Endothelial cell (in vitro differentiated cells): ENCODE measurements at places on chromosomes 11 and 22.

- no peak overlapping the region for H3K4me3 ChIP-seq
- peaks cover 3% of the 10 kb centered on the region for H3K4me1 ChIP-seq
- DNase-seq, result peak; percentile 57
- H3K27ac ChIP-seq, result no peak overlapping the region
- no peaks in the 10 kb centered on the region for H3K27me3 ChIP-seq
- no peaks in the 10 kb centered on the region for H3K36me3 ChIP-seq
These were observed 99.1 kb downstream of the CD44 start for GRCh38 chr11:35237860-35238715.

GRCh38 chr11:47992959-47993820, 12.8 kb downstream of the PTPRJ start:
- no peaks in the 10 kb centered on the region for H3K36me3 ChIP-seq
- peaks cover 6% of the 10 kb centered on the region for H3K4me1 ChIP-seq
- no peak for DNase-seq
- H3K4me3 ChIP-seq, result no peak overlapping the region
- H3K27me3 ChIP-seq, result no peaks in the 10 kb centered on the region

DNA sequence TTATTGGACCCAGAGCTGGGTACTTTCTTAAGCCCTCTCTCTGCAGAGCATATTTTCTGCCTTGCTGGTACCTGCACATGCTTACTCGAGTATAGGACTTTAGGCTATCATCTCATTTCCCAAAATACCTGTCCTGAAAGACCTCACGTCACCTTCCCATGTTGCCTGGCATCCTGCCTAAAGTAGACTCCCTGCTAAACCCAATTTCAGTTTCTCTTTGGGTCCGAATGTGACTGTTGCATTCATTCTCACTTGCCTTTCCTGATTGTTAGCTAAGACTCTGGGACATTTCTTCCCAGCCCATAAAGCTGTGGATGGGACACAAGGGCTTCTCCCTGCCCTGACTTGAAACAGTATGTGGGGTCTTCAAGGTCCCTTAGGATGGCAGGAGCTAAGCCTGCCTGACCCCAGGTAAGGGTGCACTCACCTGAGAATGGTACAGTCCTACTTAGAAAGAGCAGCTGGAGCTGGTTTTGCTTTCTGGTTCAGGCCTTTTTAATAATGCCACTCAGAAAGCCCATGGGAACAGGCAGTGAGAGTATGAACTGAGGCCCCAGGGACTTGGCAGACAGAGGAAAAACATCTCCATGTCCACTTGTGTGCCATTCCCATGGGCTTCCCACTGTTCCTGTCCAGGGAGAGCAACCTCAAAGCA, 12.9 kb downstream of the OR51E2 start:
- H3K36me3 ChIP-seq, result no peaks in the 10 kb centered on the region
- no peak for DNase-seq
- H3K27ac ChIP-seq, result no peak overlapping the region
- H3K4me1 ChIP-seq, result no peaks in the 10 kb centered on the region
- H3K4me3 ChIP-seq, result no peak overlapping the region

DNA sequence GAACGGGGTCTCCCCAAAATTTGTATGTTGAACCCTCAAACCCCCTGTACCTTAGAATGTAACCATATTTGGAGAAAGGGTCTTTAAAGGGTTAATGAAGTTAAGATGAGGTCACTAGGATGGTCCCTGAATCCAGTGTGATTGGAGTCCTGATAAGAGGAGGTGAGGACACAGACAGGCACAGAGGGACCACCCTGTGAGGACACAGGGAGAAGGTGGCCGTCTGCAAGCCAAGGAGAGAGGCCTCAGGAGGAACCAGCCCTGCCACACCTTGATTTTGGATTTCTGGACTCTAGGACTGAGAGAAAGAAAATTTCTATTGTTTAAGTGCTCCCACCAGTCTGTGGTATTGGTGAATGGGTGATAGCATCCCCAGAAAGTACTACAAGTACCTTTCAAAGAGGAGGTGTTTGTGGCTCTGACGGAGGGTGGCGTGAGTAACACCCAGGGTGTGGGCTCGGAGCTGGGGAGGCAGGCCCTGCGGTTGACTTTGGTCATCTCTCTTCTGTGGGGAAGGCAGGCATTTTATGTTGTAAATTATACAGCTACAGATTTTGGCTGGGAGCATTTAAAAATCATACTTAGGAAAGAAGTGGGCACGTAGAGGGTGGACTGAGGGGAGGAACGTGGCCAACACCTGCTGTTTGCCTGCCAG, 13.8 kb downstream of the MRGPRF start:
- H3K27me3 ChIP-seq, result peaks cover 13% of the 10 kb centered on the region
- H3K4me1 ChIP-seq, result peaks cover 2% of the 10 kb centered on the region

GRCh38 chr22:27757928-27758525, 43.5 kb downstream of the MN1 start:
- peaks cover 7% of the 10 kb centered on the region for H3K27me3 ChIP-seq
- no peaks in the 10 kb centered on the region for H3K4me1 ChIP-seq
- no peaks in the 10 kb centered on the region for H3K36me3 ChIP-seq
- H3K4me3 ChIP-seq, result no peak overlapping the region
- no peak for DNase-seq
- H3K27ac ChIP-seq, result no peak overlapping the region
